ENCODE measurements at places on chromosomes 5 and 9.

GRCh38 chr9:131824155-131824594, 84.3 kb upstream of the RAPGEF1 start:
- no peak overlapping the region for H3K27ac ChIP-seq
- no peak overlapping the region for H3K4me3 ChIP-seq
- H3K4me1 ChIP-seq, result no peaks in the 10 kb centered on the region
- H3K36me3 ChIP-seq, result no peaks in the 10 kb centered on the region
- H3K27me3 ChIP-seq, result no peaks in the 10 kb centered on the region

DNA sequence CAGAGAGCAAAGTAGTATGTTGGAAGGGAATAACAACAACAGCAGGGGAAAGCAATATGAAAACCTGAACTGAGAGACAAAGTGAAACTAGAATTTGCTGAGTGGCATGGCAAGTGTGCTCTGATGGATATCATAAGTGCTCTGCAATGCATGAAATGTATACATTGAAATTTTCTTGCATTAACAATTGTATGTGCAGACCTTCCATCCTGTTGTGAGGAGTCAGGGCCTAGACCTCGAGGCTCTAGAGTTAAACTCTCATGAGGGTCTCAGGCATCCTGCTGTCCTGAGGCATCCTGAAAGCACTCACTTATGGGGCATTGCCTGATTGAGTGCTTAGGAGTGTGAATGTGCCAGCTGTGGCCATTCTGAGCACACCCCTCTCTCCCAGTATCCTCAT, 1.1 kb downstream of the ECM2 start:
- DNase-seq, result no peak
- no peaks in the 10 kb centered on the region for H3K4me1 ChIP-seq
- H3K27me3 ChIP-seq, result no peaks in the 10 kb centered on the region
- H3K27ac ChIP-seq, result no peak overlapping the region
- H3K4me3 ChIP-seq, result no peak overlapping the region
- no peaks in the 10 kb centered on the region for H3K36me3 ChIP-seq

DNA sequence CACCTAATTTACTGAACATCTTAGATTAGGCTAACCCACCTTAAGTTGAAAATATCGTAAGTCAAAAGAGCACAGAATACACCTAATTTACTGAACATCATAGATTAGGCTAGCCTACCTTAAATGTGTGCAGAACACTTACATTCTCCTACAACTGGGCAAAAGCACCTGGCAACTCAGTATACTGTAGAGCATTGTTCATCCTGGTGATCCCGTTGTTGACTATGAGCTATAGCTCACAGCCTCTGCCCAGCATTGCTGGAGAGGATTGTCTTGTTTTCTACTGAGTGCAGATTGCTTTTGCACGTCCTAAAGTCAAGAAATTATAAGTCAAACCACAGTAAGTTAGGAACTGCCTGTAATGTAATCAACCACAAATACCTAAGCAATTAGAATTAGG, 531.8 kb upstream of the CDH6 start:
- H3K4me3 ChIP-seq, result no peak overlapping the region
- H3K4me1 ChIP-seq, result no peaks in the 10 kb centered on the region

DNA sequence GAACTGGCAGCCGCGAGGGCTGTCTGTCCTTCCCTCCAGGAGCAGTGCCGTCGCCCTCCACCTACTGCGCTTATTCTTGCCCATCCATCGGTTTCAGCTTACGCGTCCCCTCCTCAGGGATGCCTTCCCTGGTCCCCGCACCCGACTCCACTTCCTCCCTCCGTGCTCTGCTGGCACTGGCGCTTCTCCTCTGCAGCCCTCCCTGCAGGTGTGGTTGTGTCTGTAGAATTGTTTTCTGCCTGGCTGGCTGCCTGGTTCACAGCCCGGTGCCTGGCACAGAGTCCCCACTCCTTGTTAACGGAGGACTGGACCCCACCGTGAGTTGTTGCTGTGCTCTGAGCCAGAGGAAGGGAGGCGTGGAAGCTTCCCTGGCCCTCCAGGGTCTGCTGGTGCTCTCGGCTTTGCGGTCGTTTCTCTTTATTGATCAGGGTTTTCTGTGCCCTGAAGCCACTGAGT, 5.7 kb downstream of the NTMT1 start:
- DNase-seq, result no peak
- H3K27ac ChIP-seq, result no peak overlapping the region
- H3K36me3 ChIP-seq, result peaks cover 10% of the 10 kb centered on the region
- H3K27me3 ChIP-seq, result no peaks in the 10 kb centered on the region
- peaks cover 10% of the 10 kb centered on the region for H3K4me1 ChIP-seq
- H3K4me3 ChIP-seq, result no peak overlapping the region

DNA sequence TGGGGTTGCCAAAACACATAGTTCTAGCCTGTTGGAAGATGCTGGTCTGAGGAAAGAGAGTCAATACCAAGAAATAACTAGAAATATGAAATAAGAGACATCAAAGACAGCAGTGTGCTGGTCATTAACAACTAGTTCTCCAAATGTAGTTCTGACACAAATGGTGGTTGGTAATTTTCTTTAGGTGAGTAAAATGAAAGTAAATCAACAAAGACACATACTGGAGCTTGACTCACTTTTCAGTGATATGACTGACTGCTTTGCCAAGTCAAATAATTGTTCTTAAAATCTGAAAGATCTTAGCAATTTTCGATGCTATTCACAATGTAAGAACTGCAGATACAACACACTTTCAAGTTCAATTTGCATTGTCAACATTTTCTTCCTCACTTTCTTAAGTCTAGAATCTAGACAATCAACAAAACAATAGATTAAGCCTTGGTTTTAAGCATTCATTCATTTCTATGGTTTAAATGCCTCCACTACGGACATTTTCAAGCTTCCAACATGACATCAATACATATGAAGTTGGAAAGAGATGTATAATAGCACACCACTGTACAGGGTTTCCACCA, 166.8 kb upstream of the MAP3K1 start:
- no peak for DNase-seq
- H3K27ac ChIP-seq, result no peak overlapping the region
- H3K36me3 ChIP-seq, result no peaks in the 10 kb centered on the region
- no peaks in the 10 kb centered on the region for H3K27me3 ChIP-seq

DNA sequence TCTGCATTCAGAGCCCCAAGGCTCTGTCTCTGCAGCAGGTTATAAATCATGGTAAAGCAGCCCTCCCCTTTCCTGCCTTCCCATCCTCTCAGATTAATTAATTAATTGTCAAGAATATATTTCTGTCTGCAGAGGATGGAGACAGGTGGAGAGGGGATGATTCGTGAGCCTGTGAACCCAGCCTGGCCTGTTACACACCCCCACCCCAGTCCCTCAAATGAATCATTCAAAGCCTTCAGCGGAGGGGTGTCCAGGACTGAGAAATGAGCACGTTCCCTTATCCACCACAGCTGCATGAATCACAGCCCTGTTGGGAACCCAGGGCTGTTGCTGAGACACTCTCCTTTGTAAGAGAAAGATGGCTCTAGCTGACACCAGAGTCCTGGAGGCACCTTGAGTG, 56.0 kb downstream of the NIPAL4 start:
- H3K27ac ChIP-seq, result peak overlapping the region; percentile 58
- no peak for DNase-seq
- H3K36me3 ChIP-seq, result no peaks in the 10 kb centered on the region

GRCh38 chr5:4700069-4700468, 440.1 kb upstream of the ADAMTS16 start:
- no peak for DNase-seq
- H3K4me1 ChIP-seq, result no peaks in the 10 kb centered on the region
- H3K27me3 ChIP-seq, result no peaks in the 10 kb centered on the region
- H3K36me3 ChIP-seq, result no peaks in the 10 kb centered on the region
- H3K27ac ChIP-seq, result no peak overlapping the region
- no peak overlapping the region for H3K4me3 ChIP-seq

GRCh38 chr5:115321309-115321708, 24.9 kb upstream of the CCDC112 start:
- no peaks in the 10 kb centered on the region for H3K27me3 ChIP-seq
- no peak overlapping the region for H3K27ac ChIP-seq
- no peaks in the 10 kb centered on the region for H3K4me1 ChIP-seq
- H3K4me3 ChIP-seq, result no peak overlapping the region
- no peak for DNase-seq

Data from colonic mucosa (tissue), 4 donors.